ENCODE measurements at places on chromosomes 12 and 14.
A peak's percentile ranks its signal among the peaks of the same experiment; 100 is the strongest.

DNA sequence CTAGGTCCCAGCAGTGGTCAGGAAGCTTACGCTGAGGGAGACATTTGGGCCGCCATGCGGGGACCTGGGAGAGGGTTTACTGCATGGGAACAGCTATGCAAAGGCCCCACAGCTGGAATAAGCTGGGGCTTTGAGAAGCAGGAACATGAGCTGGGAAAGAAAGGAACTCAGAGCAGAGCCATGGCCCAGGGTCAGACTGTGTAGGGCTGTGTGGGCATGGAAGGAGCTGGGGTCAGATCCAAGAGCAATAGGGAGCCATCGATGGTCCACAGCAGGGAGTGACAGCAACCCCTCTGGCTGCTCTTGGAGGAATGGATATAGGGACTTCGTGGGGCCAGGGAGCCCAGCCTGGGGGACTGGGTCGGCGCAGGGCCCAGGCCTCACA lies 151.6 kb downstream of the ADGRD1 start:
- DNase-seq: no peak

DNA sequence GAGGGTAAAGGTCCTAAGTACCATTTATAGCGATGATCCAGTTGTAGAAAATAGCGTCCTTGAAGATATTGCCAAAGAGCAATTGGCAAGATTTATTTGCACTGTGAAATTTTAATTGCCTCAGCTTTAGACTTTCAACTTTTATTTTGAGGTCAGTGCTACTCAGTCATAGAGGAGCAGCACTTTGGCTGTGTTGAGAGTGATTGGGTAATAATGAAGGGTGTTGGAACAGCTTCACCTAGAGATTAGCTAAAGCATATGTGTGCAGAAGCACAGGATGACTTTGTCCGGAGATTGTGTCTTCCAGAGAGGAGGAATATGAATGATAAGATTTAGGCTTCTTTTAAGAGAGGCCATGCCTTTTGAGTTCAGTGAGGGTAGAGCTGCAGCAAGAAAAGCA lies 164.8 kb downstream of the NPAS3 start:
- DNase-seq: no peak

GRCh38 chr14:68684466-68685418 lies 108.1 kb downstream of the ZFP36L1 start:
- no peak for DNase-seq

GRCh38 chr14:20751963-20752562 lies 6.4 kb downstream of the EDDM3A start:
- no peak for DNase-seq

GRCh38 chr12:109981311-109981710 lies 14.9 kb downstream of the GIT2 start:
- DNase-seq: no peak

DNA sequence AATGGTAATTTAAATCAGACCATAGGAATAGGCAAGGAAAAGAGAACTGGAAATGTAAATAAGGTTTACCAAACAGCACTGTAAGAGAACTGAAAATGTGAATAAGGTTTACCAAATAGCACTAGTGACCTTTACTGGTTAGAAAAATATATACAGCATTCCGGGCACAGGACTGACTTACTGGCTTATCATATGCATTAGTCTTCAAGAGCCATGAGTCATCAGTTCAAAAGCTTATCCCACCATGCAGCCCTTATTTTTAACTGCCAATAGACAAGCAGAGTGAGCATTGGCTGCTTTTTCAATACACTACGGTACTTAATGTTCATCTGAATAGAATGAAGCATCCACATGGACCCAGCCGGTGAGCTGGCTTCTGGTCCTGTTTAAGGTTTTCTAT lies 13.0 kb upstream of the NELL2 start:
- no peak for DNase-seq

DNA sequence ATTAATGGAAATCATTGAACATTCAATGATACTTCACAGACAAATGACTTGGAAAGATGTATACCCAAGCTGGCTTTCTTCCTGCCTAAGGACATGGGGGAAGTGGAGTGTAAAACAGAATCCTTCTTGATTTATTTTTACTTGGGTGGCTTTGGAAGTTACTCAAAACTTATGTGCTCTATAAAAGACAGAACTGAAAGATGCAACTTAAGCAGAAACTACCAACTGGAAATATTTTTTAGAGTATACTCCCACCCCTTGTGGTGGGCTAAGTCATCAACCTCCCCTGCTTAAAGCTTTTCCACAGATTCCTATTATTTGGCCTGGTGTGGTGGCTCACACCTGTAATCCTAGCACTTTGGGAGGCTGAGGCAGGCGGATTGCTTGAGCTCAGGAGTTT lies 126.0 kb upstream of the ATP2B1 start:
- no peak for DNase-seq

DNA sequence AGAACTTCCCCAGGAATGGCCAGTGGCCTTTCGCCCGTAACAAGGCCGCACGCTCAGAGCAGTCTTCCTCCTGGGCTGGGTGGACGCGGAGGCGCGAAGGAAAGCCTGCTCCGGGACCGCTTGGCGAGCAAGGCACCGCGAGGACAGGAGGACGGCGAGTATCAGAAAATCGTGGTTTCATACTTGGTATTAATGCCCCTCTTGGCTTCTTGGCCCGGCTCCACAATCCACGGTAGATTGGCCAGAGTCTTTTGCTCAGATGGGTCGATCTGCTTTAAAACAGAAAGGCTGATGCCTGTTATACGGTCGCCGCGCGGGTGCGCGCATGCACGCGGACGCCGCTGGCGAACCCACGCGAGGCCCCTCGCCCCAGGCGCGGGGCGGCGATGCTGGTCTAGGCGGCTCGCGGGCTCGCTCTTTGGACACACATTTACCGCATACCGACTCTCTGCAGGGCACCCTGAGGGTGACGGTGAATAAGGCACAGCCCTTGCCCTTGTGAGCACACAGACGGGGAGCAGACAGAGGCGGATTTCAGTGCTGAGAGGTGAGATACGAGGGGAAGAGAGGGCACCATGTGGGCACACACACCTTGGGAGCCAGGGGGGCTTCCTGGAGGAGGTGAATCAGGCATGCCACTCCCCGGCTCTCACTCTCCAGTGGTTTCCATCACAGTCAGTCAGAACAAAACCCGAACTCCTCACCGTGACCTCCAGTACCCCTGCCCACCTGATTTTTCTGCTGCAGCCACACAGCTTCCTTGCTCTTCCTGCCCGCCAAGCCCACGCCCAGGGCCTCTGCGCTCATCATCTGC lies 100.7 kb downstream of the APAF1 start:
- no peak for DNase-seq

- DNase-seq: peak; percentile 52
These were observed 95.1 kb downstream of the NT5DC3 start for GRCh38 chr12:103745962-103746361.

DNA sequence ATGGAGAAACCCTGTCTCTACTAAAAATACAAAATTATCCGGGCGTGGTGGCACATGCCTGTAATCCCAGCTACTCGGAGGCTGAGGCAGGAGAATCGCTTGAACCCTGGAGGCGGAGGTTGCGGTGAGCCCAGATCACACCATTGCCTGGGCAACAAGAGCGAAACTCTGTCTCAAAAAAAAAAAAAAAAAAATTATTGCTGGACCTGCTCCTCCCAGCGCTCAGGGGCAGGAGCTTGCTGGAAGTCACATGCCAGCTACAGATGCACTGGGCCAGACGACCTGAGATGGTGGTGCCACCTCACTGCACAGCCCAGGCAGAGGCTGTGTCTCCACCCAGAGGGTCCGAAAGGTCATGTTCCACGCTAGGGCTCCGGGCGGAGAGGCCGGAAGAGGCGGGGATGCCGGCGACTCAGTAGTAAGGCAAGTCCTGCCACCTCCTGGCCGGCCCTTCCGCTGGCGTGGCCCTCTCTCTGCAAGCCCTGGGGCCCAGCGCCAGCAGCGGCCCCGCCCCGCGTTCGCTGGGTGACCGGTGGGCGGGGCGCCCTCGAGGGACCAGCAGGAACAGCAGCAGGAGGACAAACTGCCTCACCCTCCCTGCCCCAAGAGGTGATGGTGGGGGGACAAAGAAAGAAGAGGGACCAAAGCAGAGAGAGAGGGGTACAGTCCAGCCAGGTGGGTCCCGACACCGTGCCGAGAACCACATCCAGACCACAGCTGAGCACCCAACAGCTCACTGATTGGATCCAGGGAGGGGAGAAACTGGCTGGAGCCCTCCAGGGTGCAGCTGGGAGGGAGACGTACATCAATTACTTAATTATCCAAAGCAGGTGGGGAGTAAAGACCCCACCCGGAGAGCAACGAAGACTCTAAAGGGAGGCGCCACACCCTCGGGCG lies 3.6 kb upstream of the RHOF start:
- DNase-seq: peak; percentile 94

DNA sequence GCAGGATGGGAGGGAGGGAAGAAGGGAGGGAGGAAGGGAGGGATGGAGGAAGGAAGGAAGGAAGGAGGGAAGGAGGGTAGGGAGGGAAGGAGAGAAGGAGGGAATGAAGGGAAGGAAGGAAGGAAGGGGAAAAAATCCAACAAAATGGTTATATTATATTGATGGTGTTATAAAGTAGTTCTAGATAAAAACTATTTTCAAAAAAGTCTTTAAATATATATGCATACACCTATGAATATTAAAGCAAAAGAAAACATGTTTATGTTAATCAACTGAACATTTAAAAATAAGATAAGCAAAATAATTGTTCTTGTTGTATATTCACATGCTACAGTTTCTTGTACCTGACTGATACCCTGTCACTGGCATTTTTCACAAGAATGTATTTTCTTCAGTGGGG lies 1.9 kb downstream of the BDKRB1 start:
- DNase-seq: no peak

DNA sequence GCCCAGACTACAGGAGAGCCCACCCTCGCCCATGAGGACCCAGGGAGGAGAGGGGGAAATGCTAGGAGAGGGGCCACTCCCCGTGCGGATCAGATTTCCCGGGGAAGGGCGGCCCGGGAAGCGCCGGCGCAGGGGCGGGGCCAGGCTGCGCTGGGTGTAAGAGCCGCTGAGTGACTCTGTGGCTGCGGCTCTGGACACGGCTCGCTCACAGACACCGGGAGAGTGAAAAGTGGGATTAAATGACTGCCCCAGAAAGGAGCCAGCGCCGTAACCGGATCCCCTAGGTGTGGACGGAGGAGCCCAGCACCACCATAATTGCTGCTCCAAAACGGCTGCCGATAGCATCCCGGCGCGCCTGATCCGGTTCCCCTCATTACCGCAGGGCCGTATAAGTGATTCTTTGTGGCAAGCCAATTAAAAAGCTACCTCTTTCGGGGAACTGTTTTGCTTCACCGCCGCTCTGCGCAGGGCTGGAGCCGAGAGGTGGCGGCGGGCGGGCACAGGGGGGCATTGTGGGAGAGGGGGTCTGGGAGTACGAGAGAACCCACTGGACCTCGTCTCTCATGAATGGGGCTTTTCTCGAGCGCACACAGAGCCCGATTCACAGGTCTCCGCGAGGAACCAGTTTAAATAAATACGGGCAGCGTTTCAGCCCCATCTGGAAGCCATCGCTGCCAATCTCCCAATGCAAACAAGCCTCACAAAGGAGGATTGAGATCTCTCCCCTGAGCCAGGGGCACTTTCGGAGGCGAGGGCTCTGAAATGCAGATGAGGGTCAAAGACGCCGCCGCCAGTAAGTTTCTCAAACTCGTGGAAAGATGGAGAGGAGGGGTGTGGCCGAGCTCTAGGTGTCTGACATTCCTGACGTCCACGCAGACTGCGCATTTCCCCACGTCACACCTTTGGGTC lies 2.5 kb downstream of the COL2A1 start:
- DNase-seq: peak; percentile 53

GRCh38 chr14:59507752-59508103 lies 23.4 kb downstream of the JKAMP start:
- no peak for DNase-seq

DNA sequence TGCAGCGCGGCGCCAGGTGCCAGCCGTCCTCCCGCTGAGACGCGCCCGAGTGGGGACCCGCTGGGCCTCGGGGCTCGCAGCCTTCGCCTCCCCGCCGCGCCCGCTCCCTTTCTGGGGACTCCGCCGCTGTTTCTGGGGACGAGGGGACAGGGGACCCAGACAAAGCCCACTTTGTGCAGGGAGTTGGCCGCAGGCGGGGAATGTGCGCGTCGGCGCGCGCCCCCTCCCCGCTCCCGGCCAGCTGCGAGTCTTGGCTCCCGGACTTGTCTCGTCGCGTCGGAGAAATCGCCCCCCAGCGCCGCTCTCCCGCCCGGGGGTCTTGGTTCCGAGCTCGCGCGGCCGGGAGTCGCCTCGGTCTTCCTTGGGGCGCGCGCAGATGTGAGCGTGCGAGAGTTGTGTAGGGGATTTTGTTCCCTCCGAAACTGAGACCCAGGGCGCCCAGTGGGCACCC lies 717 bp downstream of the VASH1 start:
- DNase-seq: no peak

GRCh38 chr12:9710584-9711375 lies 22.1 kb downstream of the CLECL1 start:
- DNase-seq: no peak

- DNase-seq: peak; percentile 59
These were observed 237.4 kb upstream of the PWP1 start for GRCh38 chr12:107448198-107448597.

DNA sequence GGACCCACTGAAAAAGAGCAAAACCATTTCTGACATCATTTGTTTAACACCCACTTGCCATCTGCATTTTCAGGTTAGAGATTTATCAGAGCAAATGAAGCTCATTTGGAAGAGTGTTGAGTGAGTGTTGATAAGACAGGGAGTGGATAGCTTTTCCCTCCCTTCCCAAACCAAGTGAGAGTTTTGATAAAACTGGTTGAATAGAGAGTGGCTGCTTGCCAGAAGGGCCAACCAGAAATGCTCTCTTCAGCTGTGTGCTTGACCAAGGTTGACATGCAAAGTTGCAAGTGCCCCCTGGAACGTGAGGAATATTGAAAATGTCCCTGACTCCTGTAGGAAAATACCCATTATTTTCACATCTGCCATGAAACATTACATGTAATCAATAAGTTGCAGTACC lies 1487.0 kb upstream of the FLRT2 start:
- no peak for DNase-seq

GRCh38 chr12:43571885-43572284 lies 19.9 kb upstream of the ADAMTS20 start:
- DNase-seq: no peak

- no peak for DNase-seq
These were observed 32.1 kb upstream of the PPM1H start for GRCh38 chr12:62966990-62967506.

GRCh38 chr12:14654842-14655241 lies 41.6 kb downstream of the GUCY2C start:
- no peak for DNase-seq

DNA sequence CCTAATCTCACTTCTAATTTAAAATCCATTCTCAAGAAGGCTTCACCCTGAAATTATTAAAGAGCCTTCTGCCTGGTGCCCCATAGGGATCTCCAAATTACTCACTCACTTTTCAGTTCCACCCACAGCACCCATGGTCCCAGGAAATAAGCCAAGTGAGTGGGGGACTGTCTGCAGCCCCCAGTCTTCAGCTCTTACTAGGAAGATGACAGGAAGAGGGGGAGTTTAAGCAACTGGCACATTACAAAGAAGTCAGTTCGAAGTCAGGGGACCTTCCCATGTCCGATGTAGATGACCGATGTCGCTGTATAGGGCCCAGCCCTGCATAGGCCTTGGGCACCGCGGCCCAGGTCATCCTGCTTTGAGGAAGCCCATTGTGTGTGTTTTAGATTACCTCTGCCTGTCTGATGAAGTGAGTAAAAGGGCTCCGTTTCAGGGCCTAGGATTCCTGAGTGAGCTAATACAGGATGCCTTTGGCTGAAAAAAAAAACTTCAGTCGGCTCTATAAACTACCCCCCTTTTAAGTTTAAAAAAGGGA lies 1.9 kb downstream of the ACTN1 start:
- DNase-seq: no peak

GRCh38 chr14:90416720-90417119 lies 19.9 kb downstream of the CALM1 start:
- DNase-seq: no peak

- no peak for DNase-seq
These were observed 26.4 kb downstream of the PTPRQ start for GRCh38 chr12:80470403-80470802.

Measured in WERI-Rb-1 (cell line).